Activated naive CD4-positive, alpha-beta T cell treated with anti-CD3 and anti-CD28 coated beads, Interleukin-2, amount 50 U/mL, for 72 hours (primary cell): ENCODE measurements at places on chromosomes 7 and 10. TPM values are rescaled to one million over a fixed set of nuclear protein-coding genes. Genes with fewer than 3 reads are reported as not detected.

Gene CH25H
- total RNA-seq, result 0.14 TPM

DNA sequence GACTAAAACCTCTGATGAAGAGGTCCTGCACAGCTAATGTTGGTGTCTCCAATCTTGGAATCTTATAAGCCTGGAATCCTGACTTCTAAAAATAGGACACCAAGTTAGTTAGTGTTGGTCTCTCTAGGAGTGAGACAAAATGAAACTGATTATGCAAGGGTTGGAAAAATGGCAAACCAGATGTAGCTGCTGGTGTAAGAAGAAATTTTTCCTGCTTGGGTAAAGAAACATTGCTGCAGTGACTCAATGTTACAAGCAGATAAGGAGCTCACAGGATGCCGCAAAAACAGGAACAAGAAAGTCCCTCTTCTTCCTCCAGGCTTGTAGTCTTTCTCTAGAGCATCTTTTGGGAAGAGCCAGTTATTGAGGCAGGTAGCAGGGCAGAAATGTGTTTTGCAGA is 449.0 kb downstream of the ETV1 start:
- no peak for DNase-seq

Gene TMEM270
- total RNA-seq, result not detected

Gene WIPF3
- not detected for total RNA-seq

DNA sequence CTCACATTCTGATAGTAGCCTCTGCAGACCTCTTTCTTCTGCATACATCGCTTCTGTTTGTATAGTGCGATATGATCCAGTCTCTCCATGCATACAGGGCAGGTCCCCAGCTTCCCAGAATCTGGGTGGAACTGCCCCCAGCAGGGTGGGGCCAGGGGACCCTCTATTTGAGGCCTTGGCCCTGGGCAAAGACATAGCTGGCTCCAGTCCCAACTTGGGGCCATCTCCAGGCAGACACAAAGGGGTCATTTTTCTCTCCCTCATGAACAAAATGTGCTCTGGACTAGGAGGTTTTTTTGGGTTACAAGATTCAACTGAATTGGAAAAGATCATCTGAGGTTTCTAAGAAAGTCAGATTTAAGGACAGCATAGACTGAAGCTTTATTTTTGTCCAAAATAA is 21.1 kb upstream of the HSPA12A start:
- no peak for DNase-seq

DNA sequence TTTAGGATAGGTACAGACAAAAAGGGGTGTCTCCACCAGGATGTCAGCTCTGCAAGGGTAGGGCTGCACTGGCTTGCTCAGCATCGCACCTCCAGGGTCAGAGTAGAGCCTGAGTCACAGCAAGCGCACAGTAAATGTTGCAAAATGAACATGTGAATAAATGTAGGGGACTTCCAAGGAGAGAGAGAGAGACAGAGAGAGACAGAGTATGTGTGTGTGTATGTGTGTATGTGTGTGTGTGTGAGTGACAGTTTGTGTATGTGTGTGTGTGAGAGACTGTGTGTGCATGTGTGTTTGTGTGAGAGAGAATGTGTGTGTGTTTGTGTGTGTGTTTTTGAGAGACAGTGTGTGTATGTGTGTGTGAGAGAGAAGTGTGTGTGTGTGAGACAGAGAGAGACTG is 163.3 kb downstream of the RPS24 start:
- DNase-seq, result no peak

DNA sequence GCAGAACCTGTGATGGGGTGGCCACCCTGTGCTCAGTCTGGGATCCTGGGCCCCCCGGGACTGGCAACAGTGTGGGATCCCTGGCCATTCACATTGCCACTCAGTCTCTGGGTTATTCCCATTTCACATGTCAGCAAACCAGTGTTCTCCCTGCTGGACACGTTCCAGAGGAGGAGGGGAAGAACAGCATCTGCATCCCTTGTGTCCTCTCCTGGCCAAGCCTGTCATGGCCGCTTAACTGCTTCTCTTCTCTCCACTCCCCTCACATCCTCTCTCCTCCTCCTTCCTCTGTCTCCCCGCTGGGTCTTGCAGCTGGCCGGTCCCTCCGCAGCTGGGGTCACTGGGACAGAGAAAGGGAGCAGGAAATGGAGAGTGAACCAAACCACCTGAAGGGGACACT is 74.4 kb downstream of the C10orf105 start:
- DNase-seq, result no peak

- no peak for DNase-seq
Measured at GRCh38 chr7:111803015-111803758, 240.9 kb upstream of the IMMP2L start.

DNA sequence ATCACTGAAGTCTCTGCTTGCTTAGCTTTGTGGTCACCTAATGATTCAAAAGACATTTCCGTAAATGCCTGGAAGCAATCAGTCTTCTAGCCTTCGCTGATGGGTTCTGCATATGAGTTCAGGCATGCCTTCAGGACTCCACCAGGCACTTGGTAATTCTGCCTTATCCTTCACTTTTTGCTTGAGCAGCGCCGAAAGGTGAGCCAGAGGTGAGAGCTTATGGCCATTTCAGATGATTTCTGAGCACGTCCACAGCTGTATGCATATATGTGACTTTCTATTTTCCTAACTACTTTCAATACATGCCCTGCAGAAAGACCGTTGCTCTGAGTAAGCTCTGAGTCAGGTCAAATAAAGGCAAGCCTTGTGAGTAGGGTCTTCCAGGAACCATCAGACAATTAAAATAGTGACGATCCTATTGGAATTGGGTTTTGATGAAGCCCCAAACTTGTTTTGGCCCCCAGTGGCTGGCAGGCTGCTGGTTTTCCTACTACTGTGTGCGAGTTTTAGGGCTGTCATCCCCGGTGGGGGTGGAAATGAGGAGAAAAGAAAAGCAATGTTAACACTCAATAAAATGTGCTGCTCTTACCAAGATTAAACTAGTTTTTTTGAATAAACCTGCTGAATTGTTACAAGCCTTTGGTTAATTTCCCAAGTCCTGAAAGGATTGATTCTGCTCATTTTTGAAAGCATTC is 154.4 kb upstream of the AKR1E2 start:
- no peak for DNase-seq

GRCh38 chr7:138543739-138544138 is 83.7 kb downstream of the TRIM24 start:
- no peak for DNase-seq

Gene HOXA5
- not detected for total RNA-seq

Gene GNGT1
- total RNA-seq, result not detected

DNA sequence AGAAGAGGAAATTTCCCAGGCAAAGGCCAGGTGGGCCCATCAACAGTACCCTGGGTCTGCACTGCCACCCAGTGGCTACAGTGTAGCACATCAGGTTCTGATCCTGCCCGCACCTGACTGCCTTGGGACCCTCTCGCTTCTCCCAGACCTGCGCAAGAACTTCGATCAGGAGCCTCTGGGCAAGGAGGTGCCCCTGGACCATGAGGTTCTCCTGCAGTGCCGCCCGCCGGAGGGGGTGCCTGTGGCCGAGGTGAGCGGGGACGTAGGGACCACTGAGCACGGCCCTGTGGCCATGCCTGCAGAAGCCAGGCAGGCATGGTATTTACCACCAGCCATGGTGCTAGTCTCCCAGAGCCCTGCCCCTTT is 33.9 kb upstream of the SLC29A3 start:
- DNase-seq, result peak; percentile 43

GRCh38 chr7:1236831-1237701 is 4.4 kb downstream of the UNCX start:
- DNase-seq, result no peak
